ENCODE measurements at places on chromosomes 2 and 18. TPM values are rescaled to one million over a fixed set of nuclear protein-coding genes. Genes with fewer than 3 reads are reported as not detected.
A peak's percentile ranks its signal among the peaks of the same experiment; 100 is the strongest.

- no peak overlapping the region for H3K27ac ChIP-seq
- H3K4me1 ChIP-seq: no peaks in the 10 kb centered on the region
- no peak for DNase-seq
- H3K4me3 ChIP-seq: no peak overlapping the region
- peaks cover 36% of the 10 kb centered on the region for H3K27me3 ChIP-seq
- no peaks in the 10 kb centered on the region for H3K36me3 ChIP-seq
These were observed 18.1 kb downstream of the AQP12B start for GRCh38 chr2:240664622-240665021.

- no peak overlapping the region for H3K27ac ChIP-seq
- H3K4me1 ChIP-seq: no peaks in the 10 kb centered on the region
- H3K36me3 ChIP-seq: no peaks in the 10 kb centered on the region
- DNase-seq: no peak
- no peak overlapping the region for H3K4me3 ChIP-seq
These were observed 14.4 kb upstream of the EGR4 start for GRCh38 chr2:73307720-73308119.

GRCh38 chr2:149087751-149088150, 49.3 kb downstream of the LYPD6B start:
- H3K4me3 ChIP-seq: no peak overlapping the region
- DNase-seq: no peak
- H3K27ac ChIP-seq: no peak overlapping the region
- no peaks in the 10 kb centered on the region for H3K27me3 ChIP-seq
- H3K4me1 ChIP-seq: peaks cover 13% of the 10 kb centered on the region
- H3K36me3 ChIP-seq: no peaks in the 10 kb centered on the region

GRCh38 chr18:51490860-51491259, 293.4 kb upstream of the MEX3C start:
- no peaks in the 10 kb centered on the region for H3K36me3 ChIP-seq
- H3K27ac ChIP-seq: no peak overlapping the region
- no peak for DNase-seq
- no peak overlapping the region for H3K4me3 ChIP-seq
- no peaks in the 10 kb centered on the region for H3K4me1 ChIP-seq

GRCh38 chr2:69298862-69299261, 88.2 kb downstream of the GFPT1 start:
- peaks cover 14% of the 10 kb centered on the region for H3K27me3 ChIP-seq
- no peak for DNase-seq
- no peak overlapping the region for H3K27ac ChIP-seq
- no peaks in the 10 kb centered on the region for H3K4me1 ChIP-seq
- H3K4me3 ChIP-seq: no peak overlapping the region

DNA sequence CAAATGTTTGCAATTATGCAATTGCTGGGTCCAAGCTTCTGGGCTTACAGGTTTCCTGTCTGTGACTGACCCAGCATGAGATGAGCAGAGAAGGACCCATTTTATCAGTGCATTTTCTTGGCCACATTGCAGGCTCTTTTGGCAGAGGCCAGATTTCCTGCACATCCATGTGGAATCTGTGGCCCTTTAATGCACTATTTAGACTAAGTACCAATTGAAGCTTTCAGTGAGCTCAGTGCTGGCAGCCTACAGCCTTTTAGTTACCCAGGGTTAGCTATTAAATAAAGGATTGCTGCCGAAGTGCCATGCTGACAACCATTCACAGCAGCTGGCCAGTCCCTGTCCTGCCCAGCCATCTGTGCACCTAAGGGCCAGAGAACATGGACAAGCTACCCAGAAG, 165.0 kb downstream of the ANKRD30B start:
- H3K36me3 ChIP-seq: no peaks in the 10 kb centered on the region
- no peaks in the 10 kb centered on the region for H3K27me3 ChIP-seq
- H3K4me1 ChIP-seq: no peaks in the 10 kb centered on the region
- no peak overlapping the region for H3K27ac ChIP-seq
- no peak for DNase-seq

GRCh38 chr18:21857871-21858270, 117.3 kb downstream of the MIB1 start:
- H3K27me3 ChIP-seq: no peaks in the 10 kb centered on the region
- H3K27ac ChIP-seq: peak overlapping the region; percentile 81
- H3K4me3 ChIP-seq: peak overlapping the region; percentile 65
- peaks cover 50% of the 10 kb centered on the region for H3K36me3 ChIP-seq
- DNase-seq: no peak

GRCh38 chr2:46297546-46298271, 502 bp downstream of the EPAS1 start:
- H3K36me3 ChIP-seq: peaks cover 4% of the 10 kb centered on the region
- H3K4me3 ChIP-seq: peak overlapping the region; percentile 91
- H3K4me1 ChIP-seq: peaks cover 24% of the 10 kb centered on the region
- H3K27me3 ChIP-seq: peaks cover 50% of the 10 kb centered on the region
- DNase-seq: peak; percentile 60

GRCh38 chr2:48448274-48449061, 81.5 kb upstream of the STON1 start:
- H3K4me3 ChIP-seq: peak overlapping the region; percentile 45
- peak overlapping the region; percentile 70 for H3K27ac ChIP-seq
- DNase-seq: no peak
- H3K36me3 ChIP-seq: peaks cover 23% of the 10 kb centered on the region

GRCh38 chr2:225017713-225018112, 24.6 kb downstream of the DOCK10 start:
- no peaks in the 10 kb centered on the region for H3K27me3 ChIP-seq
- no peak for DNase-seq
- peaks cover 11% of the 10 kb centered on the region for H3K4me1 ChIP-seq
- no peak overlapping the region for H3K4me3 ChIP-seq
- H3K36me3 ChIP-seq: peaks cover 9% of the 10 kb centered on the region

- peak overlapping the region; percentile 94 for H3K27ac ChIP-seq
- no peak for DNase-seq
- H3K4me1 ChIP-seq: peaks cover 53% of the 10 kb centered on the region
- peaks cover 54% of the 10 kb centered on the region for H3K36me3 ChIP-seq
- peak overlapping the region; percentile 37 for H3K4me3 ChIP-seq
- H3K27me3 ChIP-seq: no peaks in the 10 kb centered on the region
These were observed 10.5 kb upstream of the MTERF4 start for GRCh38 chr2:241112592-241112991.

GRCh38 chr2:194545978-194546377, 1111.0 kb upstream of the SLC39A10 start:
- no peaks in the 10 kb centered on the region for H3K4me1 ChIP-seq
- DNase-seq: no peak
- no peak overlapping the region for H3K4me3 ChIP-seq

DNA sequence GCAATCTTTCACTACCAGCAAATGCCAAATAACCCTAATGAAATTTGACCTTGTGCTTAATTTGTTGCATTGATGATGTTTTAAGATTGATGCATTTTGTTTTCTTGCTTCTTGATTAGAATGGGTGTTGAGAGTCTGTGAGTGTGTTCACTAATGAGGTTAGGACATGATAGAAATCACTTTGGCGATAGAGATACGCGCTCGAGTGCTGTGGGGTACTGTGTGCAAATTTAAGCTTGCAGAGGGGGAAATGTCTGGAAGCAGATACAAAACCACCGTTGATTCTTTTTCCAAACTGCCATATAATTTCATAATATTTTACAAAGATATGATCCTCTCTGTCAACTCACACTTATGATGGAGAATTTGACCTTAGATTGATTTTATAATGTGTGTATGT, 200.9 kb downstream of the PIEZO2 start:
- no peaks in the 10 kb centered on the region for H3K4me1 ChIP-seq
- H3K27ac ChIP-seq: no peak overlapping the region
- no peak overlapping the region for H3K4me3 ChIP-seq

DNA sequence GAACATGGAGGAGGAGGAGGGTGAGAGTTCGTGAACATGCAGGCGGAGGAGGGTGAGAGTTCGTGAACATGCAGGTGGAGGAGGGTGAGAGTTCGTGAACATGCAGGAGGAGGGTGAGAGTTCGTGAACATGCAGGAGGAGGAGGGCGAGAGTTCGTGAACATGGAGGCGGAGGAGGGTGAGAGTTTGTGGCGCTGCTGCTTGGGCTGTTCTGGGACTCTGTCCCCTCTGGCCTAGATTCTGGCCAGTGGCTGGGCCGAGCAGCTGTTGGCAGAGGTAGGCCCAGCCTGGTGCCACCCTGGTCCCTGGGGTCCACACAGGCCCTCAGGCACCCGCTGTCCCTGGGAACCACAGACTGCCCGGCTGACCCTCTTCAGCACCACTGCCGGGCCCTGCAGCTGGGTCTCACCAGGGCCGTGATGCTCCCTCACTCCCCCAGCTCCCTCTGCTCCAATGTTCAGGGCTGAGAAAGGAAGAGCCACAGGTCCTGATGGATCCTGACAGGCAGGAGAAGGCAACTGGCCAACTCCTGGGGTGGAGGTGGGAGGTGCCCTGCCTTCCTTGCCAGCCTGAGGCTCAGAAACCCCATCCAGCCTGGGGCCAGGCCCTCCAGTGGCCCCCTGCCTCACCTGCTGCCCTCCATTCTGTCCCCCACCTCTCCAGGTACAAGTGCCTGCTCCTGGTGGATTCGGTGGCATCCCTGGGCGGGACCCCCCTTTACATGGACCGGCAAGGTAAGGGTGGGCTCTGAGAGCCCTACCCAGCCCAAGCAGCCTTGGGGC, 3.9 kb downstream of the AGXT start:
- H3K36me3 ChIP-seq: no peaks in the 10 kb centered on the region
- DNase-seq: no peak
- H3K27ac ChIP-seq: no peak overlapping the region
- no peaks in the 10 kb centered on the region for H3K4me1 ChIP-seq
- no peak overlapping the region for H3K4me3 ChIP-seq

GRCh38 chr2:152479282-152479681, 144.3 kb downstream of the FMNL2 start:
- H3K27me3 ChIP-seq: no peaks in the 10 kb centered on the region
- DNase-seq: no peak
- H3K4me1 ChIP-seq: no peaks in the 10 kb centered on the region
- no peak overlapping the region for H3K4me3 ChIP-seq

GRCh38 chr2:15993232-15993610, 52.9 kb downstream of the MYCN start:
- H3K27ac ChIP-seq: no peak overlapping the region
- H3K36me3 ChIP-seq: no peaks in the 10 kb centered on the region
- no peak for DNase-seq
- peaks cover 6% of the 10 kb centered on the region for H3K27me3 ChIP-seq
- no peak overlapping the region for H3K4me3 ChIP-seq
- H3K4me1 ChIP-seq: no peaks in the 10 kb centered on the region

DNA sequence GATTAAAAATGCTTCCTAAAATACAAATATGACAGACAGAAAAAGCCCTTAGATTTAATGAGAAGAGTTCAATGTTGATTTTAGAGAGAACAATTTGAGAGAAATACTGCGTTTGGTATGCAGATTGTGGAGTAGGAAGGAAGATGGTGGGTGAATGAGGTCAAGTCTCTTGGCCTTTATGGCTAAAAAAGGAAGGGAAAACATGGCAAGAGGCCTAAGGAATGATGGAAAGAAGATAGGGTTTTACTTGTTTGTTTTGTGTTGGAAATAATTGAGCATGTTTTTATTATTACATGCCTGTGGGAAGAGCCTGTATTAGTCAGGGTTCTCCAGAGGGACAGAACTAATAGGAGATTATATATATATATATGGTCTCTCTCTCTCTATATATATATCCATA, 318.1 kb downstream of the TRIB2 start:
- H3K4me1 ChIP-seq: no peaks in the 10 kb centered on the region
- DNase-seq: no peak
- H3K27ac ChIP-seq: no peak overlapping the region
- H3K27me3 ChIP-seq: peaks cover 8% of the 10 kb centered on the region
- no peaks in the 10 kb centered on the region for H3K36me3 ChIP-seq
- no peak overlapping the region for H3K4me3 ChIP-seq

GRCh38 chr2:209322041-209322440, 101.8 kb upstream of the MAP2 start:
- H3K27me3 ChIP-seq: peaks cover 5% of the 10 kb centered on the region
- H3K4me3 ChIP-seq: no peak overlapping the region
- H3K36me3 ChIP-seq: no peaks in the 10 kb centered on the region
- H3K4me1 ChIP-seq: no peaks in the 10 kb centered on the region
- H3K27ac ChIP-seq: no peak overlapping the region
- no peak for DNase-seq

GRCh38 chr2:63044362-63045327, 6.0 kb upstream of the OTX1 start:
- DNase-seq: no peak
- H3K4me1 ChIP-seq: peaks cover 30% of the 10 kb centered on the region
- H3K27ac ChIP-seq: no peak overlapping the region
- H3K4me3 ChIP-seq: no peak overlapping the region
- H3K36me3 ChIP-seq: peaks cover 7% of the 10 kb centered on the region

Gene IL1RL2
- not detected for total RNA-seq

Gene TNP1
- total RNA-seq: not detected

All from activated B cell treated with CpG ODN at 0.5 μM for 24 hours (primary cell).